Coronary artery (tissue), 2 donors: ENCODE measurements at places on chromosomes 6 and 20.

GRCh38 chr6:13367396-13367795, 39.1 kb upstream of the TBC1D7 start:
- DNase-seq: no peak

- no peak for DNase-seq
These were observed 50.9 kb upstream of the TAB2 start for GRCh38 chr6:149266659-149267058.

- DNase-seq: no peak
These were observed 31.1 kb downstream of the RALY start for GRCh38 chr20:34024723-34025351.

DNA sequence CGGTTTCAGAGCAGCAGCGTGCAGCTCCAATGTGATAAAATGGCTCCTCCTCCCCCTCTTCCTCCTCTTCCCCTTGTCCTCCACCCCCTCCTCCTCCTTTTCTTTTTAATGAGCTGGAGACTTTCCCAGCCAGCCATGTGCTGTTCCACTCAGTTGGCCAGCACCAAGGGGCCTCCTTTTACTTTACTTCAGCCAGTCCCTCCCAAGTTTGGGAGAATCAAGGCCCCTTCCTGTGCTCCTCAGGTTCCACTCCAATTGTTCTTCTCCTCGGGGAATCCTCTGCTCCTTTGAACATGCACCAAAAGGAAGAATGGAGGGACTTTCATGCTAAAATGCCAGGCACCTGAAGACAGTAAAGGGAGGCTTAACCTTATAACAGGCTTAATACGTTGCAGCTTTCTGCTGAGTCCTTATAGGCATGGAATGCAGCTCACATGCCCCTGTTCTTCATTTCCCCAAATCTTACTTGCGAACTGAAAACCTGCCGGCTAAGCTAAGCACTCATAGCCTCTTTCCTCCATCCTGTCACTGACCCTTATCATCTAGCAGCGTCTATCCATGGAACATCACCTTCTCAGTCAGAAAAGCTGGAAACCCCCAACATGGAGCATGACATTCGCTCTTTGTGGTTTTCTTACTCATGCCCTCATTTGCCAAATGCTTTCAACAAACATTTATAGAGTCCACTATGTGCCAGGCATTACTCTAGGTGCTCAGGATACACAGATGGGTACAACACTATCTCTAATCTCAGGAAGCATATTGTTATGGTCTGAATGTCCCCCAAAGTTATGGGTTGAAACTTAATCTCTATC, 170.6 kb downstream of the PHACTR1 start:
- DNase-seq: no peak

- DNase-seq: no peak
These were observed 93.2 kb downstream of the FOXF2 start for GRCh38 chr6:1482381-1483166.

DNA sequence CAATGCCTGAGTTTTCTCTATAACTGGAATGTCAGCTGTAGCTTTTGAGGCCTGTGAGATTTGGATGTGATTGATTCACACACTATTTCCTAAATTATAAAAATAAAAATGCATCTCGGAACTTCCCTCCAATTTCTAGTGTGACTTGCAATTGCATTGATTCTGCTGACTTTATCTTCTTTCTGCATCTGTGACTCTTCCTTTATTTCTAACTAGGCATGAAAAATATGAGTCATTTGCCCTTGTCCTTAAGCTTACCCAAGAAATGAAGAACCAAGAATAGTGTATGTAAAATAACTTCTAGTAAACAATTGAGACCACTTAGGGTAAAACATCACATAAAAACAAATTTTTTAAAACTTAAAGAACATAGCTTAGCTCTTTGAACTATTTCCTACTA, 12.9 kb downstream of the OR2J2 start:
- no peak for DNase-seq

- DNase-seq: peak; percentile 49
These were observed 2.0 kb upstream of the ACSS1 start for GRCh38 chr20:25059866-25060465.

GRCh38 chr6:141158740-141159139, 974.0 kb upstream of the GJE1 start:
- no peak for DNase-seq

DNA sequence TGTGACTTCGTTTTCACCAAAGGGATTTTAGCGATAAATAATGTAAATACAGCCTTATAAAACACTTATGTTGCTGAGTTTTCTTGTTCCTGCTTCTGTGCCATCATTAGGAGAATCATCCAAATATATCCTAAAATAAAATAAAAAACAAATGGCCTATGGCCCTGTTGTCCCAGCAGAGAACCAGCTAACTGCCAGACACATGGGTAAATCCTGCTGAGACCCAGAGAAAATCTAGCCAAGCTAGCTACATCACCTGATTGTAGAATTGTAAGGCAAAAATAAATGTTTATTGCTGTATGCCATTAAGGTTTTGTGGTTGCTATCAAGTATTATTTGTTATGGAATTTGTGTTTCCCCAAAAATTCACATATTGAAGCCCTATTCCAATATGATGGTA, 631.2 kb upstream of the SYNCRIP start:
- no peak for DNase-seq

DNA sequence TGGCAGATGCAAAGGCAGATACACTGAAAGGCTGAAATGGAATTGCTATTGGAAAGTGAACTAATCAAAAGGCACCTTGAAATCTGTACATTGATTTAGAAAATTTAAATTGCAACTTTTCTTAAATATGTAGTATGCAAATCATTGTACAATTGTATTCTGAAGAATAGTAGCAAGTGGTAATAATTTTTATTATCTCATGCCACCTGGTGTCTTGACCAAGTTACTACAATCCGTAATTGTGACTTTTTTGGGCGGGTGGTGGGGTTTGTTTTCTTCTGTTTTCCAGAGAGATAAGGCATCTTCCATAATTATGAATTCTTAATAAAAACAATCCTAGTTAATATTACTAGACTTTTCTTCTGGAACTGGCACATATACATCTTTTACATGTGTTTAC, 12.5 kb upstream of the BCKDHB start:
- no peak for DNase-seq

DNA sequence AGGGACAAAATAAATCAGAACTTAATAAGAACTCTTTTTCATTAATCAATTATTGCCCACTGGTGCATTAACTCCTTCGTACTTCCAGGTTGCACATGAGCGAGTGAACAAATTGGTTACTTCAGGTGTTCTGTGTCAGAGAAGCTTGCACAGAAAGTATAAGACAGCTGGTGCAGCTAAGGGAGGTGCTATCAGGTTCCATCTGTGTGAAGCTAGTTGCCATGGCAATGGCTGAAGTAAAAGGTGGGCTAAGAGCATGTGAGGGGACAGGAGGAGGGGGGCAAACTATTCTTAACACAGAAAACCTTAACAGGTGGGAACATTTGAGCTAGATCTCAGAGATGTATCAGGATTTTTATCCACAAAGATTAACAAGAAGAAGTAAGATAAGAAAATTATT, 81.6 kb downstream of the MANEA start:
- no peak for DNase-seq

GRCh38 chr20:24823176-24823784, 125.8 kb upstream of the CST7 start:
- DNase-seq: peak; percentile 2

DNA sequence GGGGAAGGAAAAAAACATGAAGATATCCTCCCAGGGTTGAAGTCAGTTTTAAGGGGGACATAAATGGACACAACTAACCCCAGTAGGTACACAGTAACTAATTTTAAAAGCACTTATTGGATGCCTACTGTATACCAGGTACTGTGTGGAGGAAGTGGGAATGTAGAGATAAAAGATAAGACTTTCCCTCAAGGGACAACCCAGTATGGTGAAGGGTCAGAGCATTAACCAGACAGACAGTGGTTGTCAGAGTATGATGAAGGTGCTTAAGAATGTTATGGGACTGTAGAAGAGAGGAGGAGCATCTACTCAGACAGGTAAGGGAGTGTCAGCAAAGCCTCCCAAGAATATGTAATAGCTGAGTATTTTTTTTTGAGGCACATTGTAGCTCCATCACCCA, 906 bp downstream of the ABCF1 start:
- no peak for DNase-seq

DNA sequence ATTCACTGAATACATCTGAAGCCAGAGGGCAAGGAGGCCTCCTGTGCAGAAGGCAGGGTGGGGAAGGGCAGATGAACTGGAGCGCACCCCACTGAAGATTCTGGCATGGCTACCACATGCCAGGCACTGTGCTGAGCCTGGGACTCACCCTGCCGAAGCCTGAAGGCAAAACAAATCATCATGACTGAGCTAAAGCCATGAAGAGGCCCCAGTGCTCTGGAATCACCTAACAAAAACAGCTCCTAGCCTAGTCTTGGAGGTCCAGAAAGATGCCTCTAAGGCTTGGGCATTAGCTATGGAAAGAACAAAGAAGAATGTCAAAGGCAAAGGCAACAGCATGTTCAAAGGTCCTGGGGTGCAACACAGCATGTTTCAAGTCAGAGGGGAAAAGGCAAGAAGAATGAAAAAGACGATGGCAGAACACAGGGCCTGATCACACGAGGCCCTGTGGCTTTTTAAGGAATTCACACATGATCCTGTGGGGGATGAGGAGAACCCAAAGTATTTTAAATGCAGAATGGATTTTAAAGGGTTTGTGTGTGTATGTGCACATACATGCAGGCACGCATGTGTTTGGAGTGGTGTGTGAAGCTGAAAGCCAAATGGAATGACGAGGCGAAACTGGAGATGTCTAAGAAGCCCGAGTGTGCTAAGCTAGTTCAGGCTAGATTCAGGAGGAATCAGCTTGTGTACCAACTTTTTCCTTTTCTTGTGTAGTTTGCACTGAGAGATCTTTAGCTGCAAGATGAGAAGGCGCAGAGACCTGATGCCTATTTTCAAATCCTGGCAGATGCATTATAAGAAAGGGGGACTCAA, 261.4 kb downstream of the ZNF217 start:
- DNase-seq: no peak

DNA sequence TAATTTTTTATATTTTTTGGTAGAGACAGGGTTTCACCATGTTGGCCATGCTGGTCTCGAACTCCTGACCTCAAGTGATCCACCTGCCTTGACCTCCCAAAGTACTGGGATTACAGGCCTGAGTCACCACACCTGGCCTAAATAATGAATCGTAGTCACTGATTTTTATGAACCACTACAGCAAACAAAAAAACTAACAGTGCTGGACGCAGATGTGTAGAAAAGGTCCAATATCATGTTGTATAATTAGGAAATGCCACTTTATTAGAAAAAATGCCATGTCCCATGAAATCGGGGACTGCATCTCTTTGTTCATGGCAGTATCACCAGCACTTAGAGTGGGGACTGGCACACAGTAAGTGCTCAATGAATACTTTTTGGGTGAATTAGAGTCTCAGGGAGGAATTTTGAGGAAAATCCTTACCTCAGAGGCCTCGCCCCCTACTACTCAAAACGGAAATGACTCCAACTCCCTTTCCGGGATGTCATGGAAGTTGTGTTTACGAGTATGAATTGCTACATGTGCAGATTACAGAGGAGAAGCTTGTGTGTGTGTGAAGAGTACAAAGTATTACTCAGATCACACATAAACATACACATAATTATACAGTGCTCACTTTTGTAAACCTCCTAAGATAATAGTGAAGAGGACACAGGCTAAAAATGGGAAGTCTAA, 43.6 kb upstream of the FAM50B start:
- no peak for DNase-seq
